Tongue (tissue), 3 donors: ENCODE measurements at places on chromosomes 16 and 17. TPM values are rescaled to one million over a fixed set of nuclear protein-coding genes. Genes with fewer than 3 reads are reported as not detected.

The GPRC5B gene
- 60.0 TPM for total RNA-seq

The UNC13D gene
- total RNA-seq: 82.3 TPM

The KRT16 gene
- total RNA-seq: 52.3 TPM

The HBA2 gene
- total RNA-seq: 803 TPM

The CALB2 gene
- 0.31 TPM for total RNA-seq

The RCVRN gene
- total RNA-seq: not detected

The SMPD3 gene
- 2.5 TPM for total RNA-seq
